ENCODE measurements at places on chromosomes 4 and X.

- no peak for DNase-seq
These were observed 469.9 kb downstream of the PCDH10 start for GRCh38 chr4:133618963-133619362.

- DNase-seq = no peak
These were observed at the start of gene ATP2B3 for GRCh38 chrX:153517423-153517822. TSS of gene ATP2B3 (plus strand) at chrX:153517642. CDS start at chrX:153536248, 18,606 bp downstream.

- DNase-seq = no peak
These were observed 12.9 kb upstream of the WDR19 start for GRCh38 chr4:39169426-39169825.

DNA sequence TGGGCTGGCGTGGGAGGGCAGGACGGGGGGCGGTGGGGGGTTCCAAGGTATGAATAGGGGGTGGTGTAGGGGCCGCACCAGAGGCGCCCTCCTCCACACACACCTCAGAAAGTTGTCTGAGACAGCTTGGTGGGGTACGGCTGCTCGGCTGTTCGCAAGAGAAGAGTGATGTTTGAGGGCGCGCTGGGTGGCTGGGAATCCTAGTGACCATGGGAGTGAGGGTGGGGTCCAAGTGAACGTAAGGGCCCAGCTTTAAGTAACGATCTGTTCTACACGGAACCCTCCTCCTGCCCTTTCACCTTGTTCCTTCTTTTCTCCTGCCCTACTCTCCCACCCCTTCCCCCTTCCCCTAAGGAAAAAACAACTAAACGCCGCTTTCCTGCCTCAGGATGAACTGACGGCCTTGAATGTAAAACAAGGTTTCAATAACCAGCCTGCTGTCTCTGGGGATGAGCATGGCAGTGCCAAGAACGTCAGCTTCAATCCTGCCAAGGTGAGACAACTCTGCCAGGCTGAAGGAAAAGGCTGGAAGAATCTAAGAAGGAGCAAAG lies 664 bp downstream of the MED12 start:
- no peak for DNase-seq

DNA sequence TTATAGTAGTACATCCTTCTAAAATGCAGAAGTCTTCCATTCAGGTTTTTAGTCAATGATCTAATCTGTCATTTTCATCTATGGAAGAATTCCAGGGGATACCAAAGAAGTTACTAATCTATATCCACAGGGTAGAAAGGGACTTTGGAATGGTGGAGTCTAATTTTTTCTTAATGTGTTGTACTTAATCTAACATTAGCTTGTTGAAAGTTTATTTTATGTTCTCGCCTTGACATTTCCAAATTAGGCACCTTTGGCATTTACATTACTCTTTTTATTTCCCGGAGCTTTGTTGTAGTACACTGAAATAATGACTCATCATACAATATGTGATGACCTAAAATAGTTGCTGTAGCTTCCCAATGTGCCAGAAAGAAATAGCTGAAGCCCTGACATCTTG lies 91.5 kb downstream of the HTR2C start:
- no peak for DNase-seq

GRCh38 chr4:80184825-80185756 lies 12.2 kb upstream of the PRDM8 start:
- no peak for DNase-seq

DNA sequence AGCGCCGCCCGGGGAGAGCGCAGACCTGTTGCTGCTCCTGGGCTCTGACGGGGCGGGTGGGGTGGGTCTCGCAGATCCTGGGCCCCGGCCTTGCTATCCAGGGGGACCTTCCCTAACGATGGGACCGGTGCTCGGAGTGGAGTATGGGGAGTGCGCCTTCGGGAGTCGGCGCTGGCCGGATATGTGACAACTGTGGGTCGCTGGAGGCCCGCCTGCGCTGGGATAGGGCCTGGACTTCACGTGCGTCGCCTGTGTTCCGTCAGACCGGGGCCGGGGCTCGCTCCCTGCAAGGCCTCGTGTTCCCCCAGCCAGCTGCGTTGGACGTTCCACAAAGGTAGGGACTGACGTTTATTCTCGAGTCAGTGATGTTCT lies 1.3 kb downstream of the TBL1X start:
- DNase-seq = no peak

- no peak for DNase-seq
These were observed 193.4 kb upstream of the PACRGL start for GRCh38 chr4:20506827-20507226.

DNA sequence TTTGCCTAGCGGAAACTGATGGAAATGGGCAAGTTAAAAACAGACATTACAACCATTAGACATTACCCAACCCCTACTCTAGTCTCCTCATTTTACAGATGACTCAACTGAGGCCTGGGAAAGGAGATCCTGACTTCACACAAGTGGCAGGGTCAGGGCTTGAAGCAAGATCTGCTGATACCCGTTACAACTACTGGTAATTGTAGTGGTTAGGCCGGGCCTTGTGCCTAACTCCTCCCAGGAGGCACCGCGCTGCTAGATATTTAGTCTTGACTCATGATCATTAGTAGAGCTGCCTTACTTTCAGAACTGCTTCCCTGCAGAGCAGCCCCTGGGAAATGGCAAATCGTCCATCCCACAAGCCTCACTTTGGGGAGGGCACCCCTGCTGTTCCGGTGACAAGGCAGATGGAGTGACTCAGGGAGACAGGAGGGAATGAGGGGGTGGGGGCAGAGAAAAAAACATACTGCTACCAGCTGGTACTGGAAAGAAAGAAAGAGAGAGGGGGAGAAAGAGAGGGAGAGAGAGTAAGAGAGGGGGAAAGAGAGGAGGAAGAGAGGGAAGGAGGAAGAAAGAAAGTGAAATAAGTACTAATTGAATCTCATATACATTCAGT lies 12.2 kb downstream of the ARHGEF6 start:
- no peak for DNase-seq

DNA sequence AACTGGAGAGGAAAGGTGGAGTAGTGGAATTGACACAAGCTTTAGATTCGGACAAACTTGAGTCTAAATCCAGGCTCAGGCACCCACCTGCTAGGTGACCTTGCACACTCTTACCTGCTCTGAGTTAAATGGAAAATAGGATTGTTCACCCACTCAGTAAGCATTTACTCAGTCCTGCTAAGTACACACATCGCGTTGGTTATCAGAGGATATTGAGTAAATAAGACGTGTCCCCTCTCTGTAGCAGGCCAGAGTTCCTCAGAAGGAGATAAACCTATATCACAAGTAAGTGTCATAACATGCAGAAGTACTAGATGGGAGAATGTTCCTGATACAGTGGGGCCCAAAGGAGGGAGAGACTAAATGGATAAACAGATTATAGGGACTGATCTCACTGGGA lies 117.7 kb downstream of the SMIM20 start:
- no peak for DNase-seq

- DNase-seq = no peak
These were observed 1888.3 kb upstream of the PCDH7 start for GRCh38 chr4:28831867-28832266.

GRCh38 chrX:68828740-68829581 lies at the start of gene EFNB1:
TSS of gene EFNB1 (plus strand) at chrX:68829021. CDS start at chrX:68829777, 756 bp downstream.
- DNase-seq = peak; percentile 89

DNA sequence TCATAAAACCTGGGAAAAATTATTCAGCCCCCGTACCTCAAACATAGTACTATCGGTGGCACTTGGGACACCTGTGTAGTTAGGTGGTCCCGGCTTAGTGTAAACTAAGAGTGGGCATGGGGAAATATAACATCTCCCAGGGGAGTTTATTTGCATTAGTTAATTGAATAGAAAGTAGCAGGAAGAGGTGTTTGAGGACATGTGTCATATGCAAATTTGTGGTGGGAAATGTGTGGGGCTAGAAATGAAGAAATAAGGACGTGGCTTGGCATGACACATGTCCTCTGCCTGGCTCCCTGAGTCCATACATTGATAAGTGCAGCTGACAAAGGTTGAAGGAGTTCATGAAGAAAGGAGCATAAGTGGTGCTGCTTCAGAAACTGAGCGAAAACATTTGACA lies 483.6 kb downstream of the SH2D1A start:
- DNase-seq = no peak
